ENCODE measurements at places on chromosomes 1 and 21. TPM values are rescaled to one million over a fixed set of nuclear protein-coding genes. Genes with fewer than 3 reads are reported as not detected.

The TOR1AIP2 gene
- total RNA-seq = 50.0 TPM

The AGO3 gene
- 4.7 TPM for total RNA-seq

The RUNX1 gene
- total RNA-seq = 13.0 TPM

The HENMT1 gene
- 6.9 TPM for total RNA-seq

The DCST1 gene
- total RNA-seq = not detected

The ESRRG gene
- not detected for total RNA-seq

The FCRL5 gene
- not detected for total RNA-seq

The LCE1A gene
- total RNA-seq = not detected

The OLIG2 gene
- total RNA-seq = not detected

The OR2T8 gene
- total RNA-seq = not detected

The HES3 gene
- total RNA-seq = not detected

The EPHA2 gene
- total RNA-seq = 16.4 TPM

Measured in cardiac atrium fibroblast (primary cell).